ENCODE measurements at places on chromosomes 3 and 15.

GRCh38 chr3:189496375-189497138 lies 134.6 kb upstream of the TP63 start:
- DNase-seq: no peak

GRCh38 chr15:86863226-86863915 lies 783.7 kb downstream of the AGBL1 start:
- peak; percentile 73 for DNase-seq

DNA sequence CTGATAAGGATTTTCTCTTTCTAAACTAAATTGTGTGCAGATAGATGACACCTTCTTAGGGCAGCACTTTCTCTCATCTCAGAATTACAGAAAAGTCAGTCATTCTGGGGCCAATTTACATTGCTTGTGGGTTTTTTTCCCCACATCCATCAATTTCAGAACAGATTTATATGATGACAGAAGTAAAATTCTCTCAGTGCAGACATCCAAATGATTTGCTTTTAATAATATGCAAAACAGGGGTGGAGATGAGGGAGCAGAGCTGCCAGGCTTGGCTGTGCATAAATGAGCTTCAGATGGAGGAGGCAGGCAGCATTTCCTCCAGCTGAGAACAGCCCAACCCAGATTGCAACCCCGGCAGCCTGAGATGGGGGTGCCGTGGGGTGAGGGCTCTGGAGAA lies 44.0 kb downstream of the EDEM1 start:
- DNase-seq: no peak

DNA sequence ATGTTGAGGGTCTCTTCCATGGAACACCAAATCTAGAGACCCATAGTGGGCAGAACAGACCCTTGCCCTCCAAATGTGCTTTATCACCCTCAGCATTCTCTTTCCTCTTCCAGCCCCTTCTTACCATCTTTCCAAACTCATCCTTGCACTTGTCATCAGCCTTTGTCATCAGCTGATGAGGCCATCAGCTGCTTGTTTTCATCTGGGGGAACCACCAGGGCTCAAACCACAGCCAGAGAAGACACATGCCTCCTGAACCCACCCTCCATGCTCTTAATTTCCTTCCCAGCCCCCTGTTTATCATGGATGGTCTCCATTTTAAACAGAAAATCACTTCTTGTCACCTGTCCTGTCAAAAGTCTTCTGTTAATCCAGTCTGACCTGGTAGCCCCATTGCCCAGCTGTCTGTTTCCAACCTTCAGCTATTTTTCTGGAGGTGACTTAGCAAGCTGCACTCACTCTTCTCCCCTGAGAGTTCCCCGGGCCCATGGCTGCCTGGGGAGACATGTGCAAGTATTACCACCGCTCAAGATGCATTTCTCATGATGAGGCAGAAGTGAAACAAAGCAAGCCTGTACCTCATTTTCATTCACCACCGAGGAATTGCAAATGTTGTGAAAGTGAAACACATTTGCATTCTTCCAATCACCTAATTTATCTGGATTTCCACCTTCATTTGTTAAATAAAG lies 14.7 kb upstream of the SYNM start:
- DNase-seq: no peak

DNA sequence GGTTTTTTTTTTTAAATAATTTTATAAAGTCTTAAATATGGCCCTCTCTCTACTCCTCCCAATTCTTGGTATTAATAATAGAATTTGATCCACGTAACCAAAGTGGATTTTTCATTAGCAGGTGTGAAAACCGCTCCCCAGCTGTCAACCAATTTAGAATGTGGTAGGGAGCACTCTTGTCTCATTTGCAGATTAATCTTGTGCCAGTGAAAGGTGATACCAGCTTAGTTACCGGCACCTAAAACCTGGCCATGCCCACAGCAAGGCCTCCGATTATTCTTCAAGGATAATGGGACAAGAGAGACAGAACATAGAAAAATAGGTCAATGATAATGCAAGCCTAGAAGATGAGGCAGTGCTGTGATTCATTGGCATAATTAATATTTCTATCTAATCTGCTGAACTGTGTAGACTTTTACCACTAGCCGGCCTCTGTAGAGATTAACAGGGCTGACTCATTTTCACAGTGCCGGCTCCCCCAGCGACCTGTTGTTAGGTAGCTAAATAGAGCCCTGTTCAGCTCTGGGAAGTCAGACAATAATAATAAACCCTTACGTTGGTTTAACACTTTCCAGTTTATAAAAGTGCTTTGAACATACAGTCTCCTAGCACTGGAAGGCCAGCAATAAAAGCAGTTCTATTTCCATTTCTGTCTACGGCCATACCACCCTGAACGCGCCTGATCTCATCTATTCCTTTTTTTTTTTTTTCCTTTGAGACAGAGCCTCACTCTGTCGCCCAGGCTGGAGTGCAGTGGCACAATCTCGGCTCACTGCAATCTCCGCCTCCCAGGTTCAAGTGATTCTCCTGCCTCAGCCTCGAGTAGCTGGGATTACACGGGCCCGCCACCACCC lies 102.9 kb downstream of the SHQ1 start:
- DNase-seq: peak; percentile 32

- DNase-seq: no peak
Measured at GRCh38 chr3:19213603-19214220, 65.4 kb downstream of the KCNH8 start.

DNA sequence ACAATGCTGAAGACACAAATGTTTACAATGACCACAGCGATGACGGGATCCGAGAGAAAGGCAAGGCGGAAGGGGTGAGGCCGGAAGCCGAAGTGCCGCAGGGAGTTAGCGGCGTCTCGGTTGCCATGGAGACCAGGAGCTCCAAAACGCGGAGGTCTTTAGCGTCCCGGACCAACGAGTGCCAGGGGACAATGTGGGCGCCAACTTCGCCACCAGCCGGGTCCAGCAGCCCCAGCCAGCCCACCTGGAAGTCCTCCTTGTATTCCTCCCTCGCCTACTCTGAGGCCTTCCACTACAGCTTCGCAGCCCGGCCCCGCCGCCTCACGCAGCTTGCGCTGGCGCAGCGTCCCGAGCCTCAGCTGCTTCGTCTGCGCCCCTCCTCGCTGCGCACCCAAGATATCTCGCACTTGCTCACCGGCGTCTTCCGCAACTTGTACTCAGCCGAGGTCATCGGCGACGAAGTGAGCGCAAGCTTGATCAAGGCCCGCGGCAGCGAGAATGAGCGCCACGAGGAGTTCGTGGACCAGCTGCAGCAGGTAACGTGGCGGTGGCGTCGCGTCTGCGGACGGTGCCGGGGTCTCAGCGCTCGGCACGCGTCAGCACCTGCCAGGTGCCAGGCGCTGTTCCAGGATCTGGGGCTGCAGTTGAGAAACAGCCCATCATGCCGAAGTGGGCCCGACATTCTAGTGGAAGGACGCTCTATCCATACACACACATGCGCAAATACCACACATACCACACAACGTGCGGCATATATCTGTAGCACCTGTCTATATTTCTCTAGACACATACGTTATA lies at the start of gene DLEC1:
TSS of gene DLEC1 (plus strand) at position 108 of the 798 bp plus-strand sequence. CDS start at position 126, 18 bp downstream.
- peak; percentile 38 for DNase-seq

GRCh38 chr3:177646749-177647148 lies 449.5 kb upstream of the TBL1XR1 start:
- DNase-seq: no peak

DNA sequence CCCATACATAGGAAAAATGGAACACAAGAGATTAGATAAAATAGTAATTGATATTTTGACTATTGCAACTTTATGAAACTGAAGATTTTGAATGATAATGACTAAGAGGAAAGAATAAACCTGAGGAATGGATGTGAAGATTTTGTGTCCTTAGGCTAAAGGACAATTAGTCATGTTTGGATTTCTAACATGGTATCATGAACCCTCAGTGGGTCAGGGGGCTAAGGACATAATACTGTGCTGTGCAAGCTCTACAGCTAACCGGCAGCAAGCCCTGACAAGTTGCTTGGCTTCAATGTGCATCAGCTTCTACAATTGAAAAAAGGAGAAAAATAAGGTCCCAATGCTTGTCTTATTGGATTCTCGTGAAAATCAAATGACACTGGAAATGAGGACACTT lies 491.0 kb downstream of the MECOM start:
- DNase-seq: no peak

- peak; percentile 80 for DNase-seq
Measured at GRCh38 chr15:69468241-69469121, 15.9 kb downstream of the RPLP1 start.

GRCh38 chr3:52845157-52845556 lies 10.3 kb upstream of the MUSTN1 start:
- no peak for DNase-seq

DNA sequence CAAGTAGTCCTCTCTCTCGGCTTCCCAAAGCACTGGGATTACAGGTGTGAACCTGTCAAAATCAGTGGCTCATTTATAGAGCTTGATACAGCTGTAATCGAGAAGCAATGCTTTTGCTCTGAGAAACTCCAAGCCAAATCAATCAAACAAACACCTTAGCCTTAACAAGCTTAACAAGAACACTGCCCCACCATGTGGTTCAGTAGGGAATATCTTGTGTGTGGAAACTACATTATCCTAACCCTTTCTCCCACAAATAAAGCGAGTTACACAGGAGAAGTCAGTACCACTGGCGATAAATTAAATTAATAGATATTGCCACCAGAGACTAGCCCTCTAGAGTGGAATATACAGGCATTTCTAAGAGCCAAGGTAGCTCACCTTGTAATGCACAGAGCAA lies 13.9 kb downstream of the CDAN1 start:
- DNase-seq: no peak

DNA sequence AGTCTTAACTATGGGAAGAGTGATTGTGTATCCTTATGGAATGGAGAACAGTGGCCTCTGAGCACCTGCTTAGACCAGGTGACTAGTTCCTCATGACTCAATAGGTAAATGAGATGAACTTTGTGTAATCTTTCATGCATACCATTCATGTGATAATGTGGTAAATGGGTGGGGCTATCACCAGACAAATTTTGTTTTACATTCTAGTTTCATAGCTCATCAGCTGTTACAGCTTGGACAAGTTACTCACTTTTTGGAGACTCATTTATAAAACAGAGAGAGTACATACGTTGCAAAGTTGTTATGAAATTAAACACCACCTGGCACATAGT lies 103.7 kb upstream of the TGFBR2 start:
- peak; percentile 49 for DNase-seq

DNA sequence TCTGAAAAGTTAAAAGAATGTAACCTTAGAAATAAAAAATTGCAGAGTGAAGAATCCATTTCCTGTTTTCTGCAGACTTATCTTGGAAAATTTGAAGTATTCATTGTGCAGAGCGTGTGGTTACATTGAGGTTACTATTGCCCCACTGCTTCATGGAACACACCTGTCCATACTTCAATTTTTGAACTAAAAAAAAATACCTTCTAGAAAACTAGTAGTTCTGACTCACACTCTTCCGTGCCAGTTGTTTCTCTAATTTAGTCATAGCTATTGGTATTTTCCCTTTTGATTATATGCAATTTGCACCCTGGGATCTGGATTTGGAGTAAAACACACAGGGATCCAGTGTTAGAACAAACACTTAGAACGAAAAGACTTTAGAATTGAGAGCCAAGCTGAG lies 111.8 kb upstream of the LYSMD4 start:
- DNase-seq: peak; percentile 32

GRCh38 chr3:106813742-106814141 lies 563.5 kb upstream of the CCDC54 start:
- DNase-seq: no peak

- DNase-seq: no peak
Measured at GRCh38 chr3:21462141-21462540, 288.9 kb downstream of the ZNF385D start.

- no peak for DNase-seq
Measured at GRCh38 chr15:86691091-86691663, 611.5 kb downstream of the AGBL1 start.

DNA sequence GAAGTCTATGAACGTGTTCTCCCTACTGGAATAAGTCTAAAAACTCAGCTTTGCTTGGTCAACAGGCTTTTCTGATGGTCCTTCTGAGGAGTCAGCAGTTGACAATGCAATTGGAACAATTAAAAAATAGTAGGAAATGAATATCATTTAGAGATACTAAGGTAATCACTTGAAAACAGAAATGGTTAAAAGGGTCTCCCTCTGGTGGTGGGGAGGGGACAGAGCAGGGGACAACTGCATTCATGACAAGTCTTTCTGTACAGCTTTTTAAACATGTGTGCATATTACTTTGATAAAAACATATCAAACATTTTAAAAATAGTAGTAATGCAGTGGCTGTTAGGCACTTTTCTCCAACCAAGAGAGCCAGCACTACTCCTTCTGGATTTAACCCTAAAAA lies 119.9 kb upstream of the FHIT start:
- DNase-seq: peak; percentile 5

GRCh38 chr15:91952216-91952615 lies 98.7 kb downstream of the SLCO3A1 start:
- no peak for DNase-seq

- no peak for DNase-seq
Measured at GRCh38 chr3:43287500-43287873, 1.1 kb downstream of the SNRK start.

All from astrocyte of the spinal cord (primary cell).